ENCODE measurements at places on chromosomes 4 and X. TPM values are rescaled to one million over a fixed set of nuclear protein-coding genes. Genes with fewer than 3 reads are reported as not detected.

Gene DMP1
- total RNA-seq: not detected

Gene HEPH
- 6.5 TPM for total RNA-seq

Gene ACTRT1
- total RNA-seq: not detected

Gene PFKFB1
- total RNA-seq: not detected

Gene TBL1X
- 29.5 TPM for total RNA-seq

Gene CITED1
- not detected for total RNA-seq

Gene CNKSR2
- not detected for total RNA-seq

Gene PHEX
- 0.41 TPM for total RNA-seq

Gene NUDT11
- total RNA-seq: 6.9 TPM

Gene NLRP2B
- total RNA-seq: not detected

Gene PPEF2
- not detected for total RNA-seq

Gene GPR119
- not detected for total RNA-seq

Gene BMP2K
- 57.9 TPM for total RNA-seq

Gene PTTG2
- not detected for total RNA-seq

Gene SLC10A3
- 33.3 TPM for total RNA-seq

Gene TBX22
- not detected for total RNA-seq

Gene CYLC1
- not detected for total RNA-seq

Gene UGT2A1
- not detected for total RNA-seq

Gene RHOH
- total RNA-seq: 0.82 TPM

Gene FAM9B
- total RNA-seq: not detected

Gene GABRE
- total RNA-seq: 20.7 TPM

Gene NLGN4X
- 2.2 TPM for total RNA-seq

Gene FAM9C
- not detected for total RNA-seq

Gene MAGEA8
- not detected for total RNA-seq

Gene MAGEA12
- not detected for total RNA-seq

Gene STATH
- not detected for total RNA-seq

Gene P2RY8
- total RNA-seq: 0.23 TPM

Gene XAGE5
- total RNA-seq: not detected

Gene PRRG3
- not detected for total RNA-seq

Gene UBL4A
- total RNA-seq: 41.1 TPM

Gene PDGFRA
- total RNA-seq: 3.2 TPM

Gene NOX1
- not detected for total RNA-seq

Gene LPAR4
- total RNA-seq: 0.15 TPM

Gene DRD5
- not detected for total RNA-seq

Gene PLAC8
- 0.18 TPM for total RNA-seq

Gene MAGEB6
- not detected for total RNA-seq

Gene SYTL4
- total RNA-seq: 10.5 TPM

Gene KDR
- total RNA-seq: 496 TPM

Gene WFS1
- 199 TPM for total RNA-seq

Gene SRPX
- 267 TPM for total RNA-seq

Gene CXCL8
- 322 TPM for total RNA-seq

Gene TMEM164
- total RNA-seq: 12.0 TPM

Gene DOK7
- not detected for total RNA-seq

Gene AFM
- total RNA-seq: not detected

Gene SRPX2
- total RNA-seq: 61.9 TPM

Measured in glomerular endothelial cell (primary cell).